NCI-H460 (cell line): ENCODE measurements at places on chromosomes 3 and 15. TPM values are rescaled to one million over a fixed set of nuclear protein-coding genes. Genes with fewer than 3 reads are reported as not detected.

PYGO1 gene
- 13.0 and 14.2 TPM in 2 replicates for total RNA-seq

COLQ gene
- total RNA-seq, result not detected in 2 replicates

EXD1 gene
- not detected in 2 replicates for total RNA-seq

TMEM108 gene
- total RNA-seq, result not detected in 2 replicates

EPHB1 gene
- 0.05 and 0.40 TPM in 2 replicates for total RNA-seq

PPP1R14D gene
- not detected in 2 replicates for total RNA-seq

ABI3BP gene
- total RNA-seq, result 1.3 and 1.7 TPM in 2 replicates

CD96 gene
- total RNA-seq, result not detected in 2 replicates

TEX55 gene
- not detected in 2 replicates for total RNA-seq

TPRG1 gene
- 2.7 and 4.8 TPM in 2 replicates for total RNA-seq

CACNA2D3 gene
- 6.4 and 10.8 TPM in 2 replicates for total RNA-seq

SLC28A1 gene
- total RNA-seq, result not detected in 2 replicates
